ENCODE measurements at places on chromosomes 16 and 17. TPM values are rescaled to one million over a fixed set of nuclear protein-coding genes. Genes with fewer than 3 reads are reported as not detected.
A peak's percentile ranks its signal among the peaks of the same experiment; 100 is the strongest.

- no peak for DNase-seq
Observed at GRCh38 chr16:30566531-30566930, 5.0 kb downstream of the ZNF688 start.

GRCh38 chr16:50386139-50386538 is 17.4 kb upstream of the BRD7 start:
- no peak for DNase-seq

DNA sequence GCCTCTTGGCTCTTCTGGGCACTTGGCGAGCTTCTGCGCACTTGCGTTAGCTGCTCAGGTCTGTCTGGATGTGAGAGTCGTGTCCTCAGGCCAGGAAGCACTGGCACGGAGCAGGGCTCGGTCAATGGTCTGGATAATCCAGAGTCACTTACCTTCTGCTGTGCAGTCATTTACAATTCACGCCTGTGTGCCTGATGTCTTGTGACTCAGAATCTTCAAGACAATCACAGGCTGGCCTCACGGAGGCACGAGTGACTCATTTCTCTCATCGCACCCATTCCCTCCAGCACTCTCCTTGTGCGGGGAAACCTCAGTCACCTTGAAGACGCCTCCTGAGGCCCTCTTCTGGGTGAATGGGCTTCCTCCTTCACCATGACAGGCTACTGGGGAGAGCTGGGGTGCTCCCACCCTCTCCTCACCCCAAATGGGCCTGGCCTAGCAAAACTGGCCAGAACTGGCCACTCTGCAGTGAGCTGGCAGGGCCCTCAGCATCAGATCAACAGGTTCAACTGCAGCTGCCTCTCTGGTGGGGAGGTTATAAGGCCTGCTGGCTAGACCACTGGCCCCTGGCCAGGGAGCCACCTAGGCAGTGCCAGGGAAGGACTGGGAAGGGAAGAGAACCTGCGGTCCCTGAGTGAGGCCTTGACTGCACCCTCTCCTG is 1.9 kb upstream of the CAPN15 start:
- DNase-seq: peak; percentile 91

DNA sequence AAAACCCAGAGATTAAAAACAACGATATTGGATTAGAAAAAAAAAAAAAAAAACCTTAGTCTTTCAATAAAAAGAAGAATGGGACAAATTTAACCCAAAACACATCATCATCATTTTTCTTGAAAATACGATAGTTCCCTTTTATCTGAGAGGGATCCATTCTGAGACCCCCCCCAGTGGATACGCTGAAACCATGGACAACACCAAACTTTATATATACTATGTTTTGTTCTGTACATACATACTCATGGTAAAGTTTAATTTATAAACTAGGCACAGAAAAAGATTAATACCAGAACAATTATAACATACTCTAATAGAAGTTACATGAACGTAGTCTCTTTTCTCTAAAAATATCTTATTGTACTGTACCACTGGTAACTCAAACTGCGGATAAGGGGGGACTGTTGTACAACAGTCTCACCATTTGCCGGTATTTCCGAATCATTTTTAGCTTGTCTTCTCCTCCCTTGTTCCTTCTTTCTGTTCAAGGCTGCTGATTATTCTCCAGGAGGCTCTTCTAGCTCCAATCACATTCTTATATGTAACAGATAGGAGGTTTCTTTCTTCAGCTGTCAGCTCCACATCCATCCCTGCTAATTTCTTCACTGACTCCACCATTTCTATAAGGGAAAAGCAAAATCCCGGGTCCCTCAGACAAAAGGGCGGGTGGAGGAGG is 37.0 kb downstream of the RNF135 start:
- no peak for DNase-seq

DNA sequence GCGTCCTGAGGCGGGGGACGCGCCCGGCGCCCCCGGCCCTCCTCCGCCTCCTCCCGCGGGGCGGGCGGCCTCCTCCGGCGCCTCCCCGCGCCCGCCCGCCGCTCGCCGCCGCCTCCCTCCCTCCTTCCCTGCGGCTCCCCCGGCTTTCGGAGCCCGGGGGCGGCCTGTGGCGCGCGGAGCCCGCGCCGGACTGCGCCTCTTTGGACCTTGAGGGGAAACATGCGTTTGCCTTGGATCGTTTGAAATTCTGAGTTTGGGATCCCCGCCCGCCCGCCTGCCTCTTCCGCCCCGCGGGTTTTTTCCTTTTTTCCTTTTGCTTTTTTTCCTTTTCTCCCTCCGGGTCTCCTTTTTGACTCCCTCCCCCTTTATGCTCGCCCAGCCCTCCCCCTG is 390 bp downstream of the ZNRF1 start:
- no peak for DNase-seq

DNA sequence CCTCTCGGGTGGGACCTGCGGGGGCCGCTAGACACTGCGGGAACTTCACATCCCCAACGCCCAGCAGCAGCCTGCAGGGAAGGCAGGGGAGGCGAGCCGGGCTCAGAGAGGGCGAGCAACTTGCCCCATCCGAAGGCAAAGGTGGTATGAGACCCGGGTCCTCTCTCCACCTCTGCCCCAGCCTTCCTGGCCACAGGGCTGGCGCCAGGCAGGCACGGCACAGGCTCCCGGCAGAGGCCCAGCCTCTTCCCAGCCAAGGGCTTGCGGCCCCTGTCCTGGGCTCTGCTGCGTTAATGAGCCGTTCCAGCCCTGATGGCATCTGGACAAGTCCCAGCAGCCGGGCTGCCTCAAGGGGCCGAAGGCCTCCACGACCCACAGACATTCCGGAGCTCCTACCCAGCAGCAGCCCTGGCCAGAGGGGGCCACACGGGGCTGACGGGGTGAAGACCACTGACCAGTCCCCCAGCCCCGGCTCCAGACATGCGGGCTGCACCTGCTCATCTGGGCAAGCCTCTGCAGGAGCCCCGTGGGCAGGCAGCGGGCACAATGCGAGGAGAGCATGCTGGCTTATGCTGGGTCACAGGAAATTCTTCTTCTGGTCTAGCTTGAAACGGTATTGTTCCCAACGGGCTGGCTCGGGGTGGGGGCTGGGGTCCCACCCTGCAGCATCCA is 1.2 kb upstream of the HS3ST6 start:
- no peak for DNase-seq

Gene GDPD3
- 19.5 TPM for total RNA-seq

Gene NAGS
- total RNA-seq: 0.76 TPM

All from activated CD8-positive, alpha-beta memory T cell treated with anti-CD3 and anti-CD28 coated beads, Interleukin-2, amount 10 ng/mL, durations not matched to agents 7 days and 5 days (primary cell).